ENCODE measurements at places on chromosomes 5 and 9.

DNA sequence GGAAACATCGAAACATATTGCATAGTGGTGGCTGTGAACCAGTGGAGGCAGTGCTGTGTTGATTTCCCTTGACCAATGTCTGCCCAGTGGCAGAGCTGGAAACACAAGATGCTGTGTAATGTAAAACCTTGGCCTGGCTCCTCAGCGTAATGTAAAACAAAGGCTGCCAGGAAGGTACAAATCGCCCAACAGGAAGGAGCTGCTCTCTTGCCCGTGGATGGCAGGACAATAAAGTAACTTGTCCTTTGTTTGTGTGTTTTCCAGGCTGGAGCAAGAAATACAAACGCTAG lies 143.4 kb downstream of the PALM2AKAP2 start:
- DNase-seq: no peak

- DNase-seq: peak; percentile 10
Measured at GRCh38 chr9:94002316-94003140, 47.4 kb upstream of the BARX1 start.

DNA sequence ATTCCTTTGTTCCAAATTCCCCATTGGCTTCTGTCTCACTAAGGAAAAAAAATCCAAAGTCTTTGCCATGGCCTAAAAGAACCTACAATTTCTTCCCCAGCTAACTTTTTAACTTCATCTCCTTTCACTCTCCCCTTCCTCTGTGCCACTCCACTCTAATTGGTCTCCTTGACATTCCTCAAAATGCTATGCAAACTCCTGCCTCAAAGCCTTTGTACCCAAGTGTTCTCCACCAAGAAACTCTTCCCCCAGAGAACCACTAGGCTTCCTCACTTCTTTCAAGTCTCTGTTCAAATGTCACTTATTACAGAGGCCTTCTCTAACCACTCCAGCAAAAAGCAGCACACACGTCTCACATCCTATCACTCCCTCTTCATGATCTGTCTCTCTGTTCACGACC lies 91.6 kb upstream of the NR4A3 start:
- no peak for DNase-seq

DNA sequence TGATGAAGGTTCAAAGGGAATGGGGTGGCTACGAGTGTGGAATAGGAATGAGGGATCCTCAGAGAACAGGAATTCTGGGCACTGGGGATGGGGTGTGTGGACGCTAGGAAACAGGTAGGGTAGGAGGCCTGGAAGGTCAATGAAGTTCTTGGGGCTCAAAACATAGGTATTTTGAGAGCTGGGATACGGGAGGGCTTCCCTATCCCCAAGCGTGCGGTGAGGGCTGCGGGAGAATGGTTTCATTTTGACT lies 718 bp downstream of the QSOX2 start:
- no peak for DNase-seq

DNA sequence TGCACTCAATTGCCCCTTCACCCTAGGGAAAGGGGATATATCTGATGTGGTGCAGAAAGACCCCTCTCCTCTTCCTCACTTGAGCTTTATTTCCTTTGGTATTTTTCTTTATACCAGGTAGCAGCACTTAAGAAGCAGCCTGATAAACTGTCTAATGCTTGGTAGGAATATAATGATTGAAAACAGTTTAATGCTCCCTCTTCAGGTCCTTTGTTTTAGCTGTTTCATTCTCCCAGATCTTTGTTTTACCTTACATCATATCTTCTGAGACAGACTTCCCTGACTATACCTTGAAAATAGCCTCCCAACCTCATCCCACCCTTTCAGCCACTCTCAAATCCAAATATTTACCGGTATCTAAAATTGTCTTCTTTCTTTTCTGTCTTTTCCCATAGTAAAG lies 87.9 kb downstream of the NUDT12 start:
- no peak for DNase-seq

DNA sequence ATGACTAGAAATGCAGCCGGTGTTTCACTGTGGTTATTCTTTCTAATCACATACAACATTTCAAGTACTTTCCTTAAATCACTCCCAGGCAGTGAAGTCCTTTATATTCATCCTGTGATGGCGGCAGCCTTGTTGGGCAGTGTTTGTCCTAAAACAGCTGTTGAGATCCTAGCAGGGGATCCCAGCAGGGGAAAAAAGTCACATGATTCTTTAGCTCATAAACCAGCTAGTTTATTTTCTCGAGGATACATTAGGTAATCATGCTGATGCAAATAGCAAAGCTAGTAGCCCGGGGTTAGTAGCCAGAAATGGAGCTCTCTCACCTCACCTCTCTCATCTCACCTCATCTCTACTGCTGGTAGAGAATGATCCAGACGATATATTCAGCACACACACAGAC lies 70.5 kb downstream of the FOXD1 start:
- DNase-seq: no peak

- no peak for DNase-seq
Measured at GRCh38 chr5:68557162-68557936, 341.8 kb downstream of the PIK3R1 start.

DNA sequence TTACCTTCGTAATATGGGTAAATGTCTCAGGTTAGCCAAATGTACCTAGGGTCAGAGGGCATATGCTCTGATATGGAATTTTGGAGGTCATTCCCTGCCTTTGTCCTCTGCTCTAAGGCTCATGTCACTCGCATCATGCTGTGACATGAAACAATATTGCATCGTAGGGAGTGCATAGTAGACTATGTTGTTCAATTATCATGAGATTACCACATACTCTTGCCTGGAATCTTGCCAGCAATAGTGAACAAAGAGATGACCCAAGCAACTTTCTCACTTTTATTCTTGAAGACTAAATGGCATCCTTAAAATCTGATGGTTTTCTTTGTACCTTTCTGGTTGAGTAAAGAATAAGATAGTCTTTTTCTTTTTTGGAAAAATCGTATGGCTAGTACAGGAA lies 27.6 kb downstream of the ZNF462 start:
- DNase-seq: no peak
